Fibroblast of mammary gland (primary cell): ENCODE measurements at places on chromosomes 7 and 10.

DNA sequence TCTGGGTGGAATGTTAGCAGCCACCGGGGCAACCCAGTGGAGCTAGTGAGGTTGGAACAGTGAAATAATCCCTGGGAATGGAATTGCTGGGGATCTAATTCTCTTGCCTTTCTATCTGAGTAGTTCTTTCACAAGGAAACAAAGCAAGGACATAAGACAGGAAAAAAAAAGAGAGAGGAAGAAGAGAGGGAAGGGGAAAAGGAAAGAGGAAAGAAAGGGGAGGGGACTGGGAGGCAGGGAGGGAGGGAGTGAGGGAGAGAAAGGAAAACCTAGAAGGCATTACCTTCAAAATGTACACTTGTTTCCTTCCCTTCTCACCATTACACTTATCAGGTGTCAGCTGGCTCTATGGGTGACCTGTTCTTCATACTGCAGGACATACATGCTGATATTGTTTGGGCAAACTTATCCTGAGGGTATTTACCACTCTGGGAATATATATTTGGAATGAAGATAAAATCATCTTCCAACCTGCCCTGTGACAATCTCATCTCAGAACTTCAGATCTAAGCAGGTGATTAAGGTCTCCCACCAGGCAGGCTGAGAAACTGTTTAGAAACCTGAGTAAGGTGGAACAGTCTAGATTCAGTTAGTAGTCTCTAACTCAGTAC is 50.0 kb upstream of the KCNIP2 start:
- DNase-seq, result no peak

DNA sequence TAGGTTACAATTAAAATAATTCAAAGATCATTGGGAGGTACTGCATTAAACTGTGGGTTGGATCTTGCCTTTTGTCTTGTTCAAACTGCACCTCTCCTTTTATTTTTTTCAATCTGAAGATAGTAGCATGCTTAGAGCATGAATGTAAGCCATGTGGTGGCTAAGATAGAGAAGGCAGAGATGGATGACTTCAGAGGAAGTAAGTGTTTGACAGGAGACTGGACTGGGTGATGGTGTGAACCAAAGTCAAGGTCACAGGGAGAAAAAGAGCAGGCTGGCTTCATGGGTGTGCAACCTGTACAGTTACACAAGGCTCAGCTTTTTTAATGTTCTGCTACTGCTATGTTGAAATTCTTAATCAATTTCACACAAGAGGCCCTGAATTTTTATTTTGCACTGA is 85.6 kb downstream of the ZEB1 start:
- DNase-seq, result peak; percentile 27

DNA sequence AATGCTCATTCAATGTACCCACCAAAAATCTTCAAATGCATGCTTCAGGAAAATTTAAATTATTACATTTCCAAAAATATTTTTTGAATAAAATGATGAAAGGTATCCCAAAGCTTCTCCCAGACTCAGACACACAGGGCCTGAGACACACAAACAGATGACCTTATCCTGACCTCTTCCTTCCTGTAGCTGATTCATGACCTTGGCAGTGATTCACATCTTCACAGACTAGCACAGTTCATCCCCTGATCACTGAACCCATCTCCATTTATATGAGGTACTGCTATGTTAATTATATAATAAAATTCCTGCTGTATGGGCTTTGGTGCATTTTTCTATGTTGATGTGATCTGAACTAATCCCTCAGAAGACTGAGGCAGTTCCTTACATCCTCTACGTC is 265.0 kb upstream of the GLI3 start:
- peak; percentile 84 for DNase-seq

GRCh38 chr7:35701287-35701900 is 6.5 kb upstream of the HERPUD2 start:
- DNase-seq, result no peak
